Sigmoid colon (tissue), 7 donors: ENCODE measurements at places on chromosomes 5 and 9. TPM values are rescaled to one million over a fixed set of nuclear protein-coding genes. Genes with fewer than 3 reads are reported as not detected.
A peak's percentile ranks its signal among the peaks of the same experiment; 100 is the strongest.

DNA sequence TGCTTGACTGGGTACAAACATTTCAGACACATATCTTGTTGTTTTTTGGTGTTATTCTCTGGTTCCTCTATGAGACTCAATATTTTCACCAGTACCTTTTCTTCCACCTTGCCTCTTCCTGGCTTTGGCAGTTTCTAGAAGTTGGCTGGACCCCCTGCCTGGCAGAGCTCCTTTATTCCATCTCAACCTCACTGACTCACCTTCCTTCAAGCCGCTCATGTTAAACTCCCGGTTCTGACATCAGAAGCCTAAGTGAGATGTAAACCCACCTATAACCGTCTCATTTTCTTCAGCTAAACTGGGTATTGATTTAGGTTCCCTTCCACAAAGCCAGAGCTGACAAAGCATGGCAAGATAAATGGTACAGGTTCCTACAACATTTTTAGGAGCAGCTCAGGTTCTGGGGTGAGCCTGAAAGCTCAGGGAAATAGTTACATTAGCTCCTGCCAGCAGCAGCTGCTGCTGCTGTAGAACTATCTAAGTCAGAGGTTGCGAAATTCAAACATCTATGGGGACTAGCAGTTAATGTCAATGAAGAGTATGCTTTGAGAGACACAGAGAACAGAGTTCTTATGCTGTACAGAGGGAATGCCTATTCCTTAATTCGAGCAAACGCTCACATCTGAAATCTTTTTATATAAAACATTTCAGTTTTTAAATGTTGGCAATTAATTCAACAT, 197.1 kb upstream of the NR3C1 start:
- no peak overlapping the region for H3K4me3 ChIP-seq
- no peak for DNase-seq
- H3K27ac ChIP-seq: no peak overlapping the region
- H3K36me3 ChIP-seq: no peaks in the 10 kb centered on the region
- no peaks in the 10 kb centered on the region for H3K27me3 ChIP-seq

DNA sequence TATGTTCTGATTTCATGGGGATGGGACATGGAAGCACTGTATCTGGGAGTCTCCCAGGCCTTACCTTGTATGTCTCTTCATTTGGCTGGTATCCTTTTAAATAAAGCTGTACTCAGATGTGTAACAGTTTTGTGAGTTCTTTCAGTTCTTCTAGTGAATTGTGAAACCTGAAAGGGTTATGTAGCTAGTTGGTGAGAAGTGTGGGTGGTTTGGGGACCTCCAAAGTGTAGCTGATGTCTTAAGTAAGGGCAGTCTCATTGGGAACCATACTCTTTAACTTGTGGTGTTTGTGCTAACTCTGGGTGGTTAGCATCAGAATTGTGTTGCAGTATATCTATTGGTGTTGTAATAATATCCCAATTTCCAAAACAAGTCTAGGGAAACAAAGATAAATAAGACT, 166.9 kb upstream of the CCNH start:
- H3K36me3 ChIP-seq: no peaks in the 10 kb centered on the region
- no peak overlapping the region for H3K4me3 ChIP-seq
- DNase-seq: no peak
- H3K27ac ChIP-seq: no peak overlapping the region

DNA sequence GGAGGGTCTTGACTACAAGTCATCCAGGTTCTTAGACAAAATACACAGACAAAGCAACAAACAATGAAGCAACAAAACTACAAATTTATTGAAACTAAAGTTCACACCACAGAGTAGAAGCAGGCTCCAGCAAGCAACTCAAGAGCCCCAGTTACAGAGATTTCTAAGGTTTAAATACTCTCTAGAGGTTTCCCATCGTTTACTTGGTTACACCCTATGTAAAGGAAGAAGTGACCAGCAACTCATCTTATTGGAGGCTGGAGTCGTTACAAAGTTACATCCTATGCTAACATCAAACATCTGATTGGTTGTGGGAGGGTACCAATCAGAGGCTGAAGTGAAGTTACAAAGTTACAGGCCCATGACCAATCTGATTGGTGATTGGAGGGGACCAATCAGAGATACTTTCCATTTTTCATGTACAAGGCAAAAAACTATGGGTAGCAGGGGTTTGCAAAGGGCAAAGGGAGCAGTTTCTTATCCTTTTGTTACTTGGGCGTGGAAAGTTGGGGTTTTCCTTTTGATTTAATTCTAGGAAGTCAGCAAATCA, 2292.6 kb upstream of the C9orf72 start:
- H3K4me3 ChIP-seq: no peak overlapping the region
- no peak overlapping the region for H3K27ac ChIP-seq
- no peak for DNase-seq
- H3K4me1 ChIP-seq: no peaks in the 10 kb centered on the region
- no peaks in the 10 kb centered on the region for H3K27me3 ChIP-seq

FLT4 gene
- 0.23 TPM for polyA plus RNA-seq

DNA sequence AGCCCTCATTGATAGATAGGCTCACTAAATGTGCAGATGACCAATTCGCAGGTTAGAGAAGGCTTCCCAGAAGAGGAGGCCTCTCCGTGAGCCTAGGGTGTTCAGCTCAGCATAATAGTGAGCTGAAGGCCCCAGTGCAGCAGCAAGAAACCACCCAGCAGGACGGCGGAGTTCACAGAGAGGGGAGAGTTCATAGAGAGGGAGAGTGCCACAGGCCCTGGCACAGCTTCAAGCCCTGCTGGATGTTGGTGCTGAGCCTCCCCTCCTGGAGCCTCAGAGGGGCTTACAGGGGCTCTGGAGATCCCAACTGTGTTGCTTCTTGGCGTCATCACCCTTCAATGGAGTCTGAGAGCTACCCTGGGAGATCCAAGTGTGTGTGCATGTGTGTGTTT, 2.1 kb downstream of the SLC22A5 start:
- H3K36me3 ChIP-seq: no peaks in the 10 kb centered on the region
- DNase-seq: no peak
- H3K4me1 ChIP-seq: no peaks in the 10 kb centered on the region
- H3K27ac ChIP-seq: peak overlapping the region; percentile 89
- no peak overlapping the region for H3K4me3 ChIP-seq

DNA sequence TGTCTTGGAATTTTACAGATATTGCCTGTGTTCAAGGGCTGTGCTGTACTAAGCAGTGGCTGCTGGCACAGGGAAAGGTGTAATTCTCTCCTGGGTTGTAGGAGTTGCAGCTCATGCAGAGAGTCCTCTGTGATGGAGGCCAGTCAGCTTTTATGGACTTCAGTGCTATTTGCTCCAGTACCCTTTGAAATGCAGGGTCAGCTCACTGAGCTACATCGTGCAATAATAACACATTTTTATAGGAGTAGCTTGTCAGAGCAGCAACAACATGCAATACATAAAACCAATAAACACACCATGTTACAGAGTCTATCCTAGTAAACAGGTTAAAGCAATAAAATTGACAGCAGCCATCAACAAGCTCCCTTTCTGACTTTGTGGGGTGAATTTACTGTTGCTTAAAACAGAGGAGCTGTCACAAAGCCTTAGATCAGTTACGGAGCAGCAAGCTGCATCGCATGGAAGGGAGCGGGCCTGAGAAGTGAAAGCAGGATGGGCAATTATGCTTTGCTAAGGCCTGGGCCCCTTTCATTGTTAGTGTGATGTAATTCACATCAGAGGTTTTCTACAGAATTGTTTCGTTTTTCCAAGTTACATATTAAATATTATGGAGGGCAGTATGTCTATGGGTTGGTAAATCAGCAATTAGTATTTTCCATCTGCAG, 16.8 kb downstream of the CD180 start:
- no peaks in the 10 kb centered on the region for H3K36me3 ChIP-seq
- no peaks in the 10 kb centered on the region for H3K27me3 ChIP-seq
- no peak overlapping the region for H3K27ac ChIP-seq

- no peak overlapping the region for H3K4me3 ChIP-seq
- no peaks in the 10 kb centered on the region for H3K36me3 ChIP-seq
- H3K4me1 ChIP-seq: peaks cover 93% of the 10 kb centered on the region
- peak overlapping the region; percentile 92 for H3K27ac ChIP-seq
Measured at GRCh38 chr9:130331573-130331972, 66.0 kb downstream of the HMCN2 start.

- no peak overlapping the region for H3K4me3 ChIP-seq
- no peak overlapping the region for H3K27ac ChIP-seq
- H3K4me1 ChIP-seq: no peaks in the 10 kb centered on the region
- H3K36me3 ChIP-seq: no peaks in the 10 kb centered on the region
- H3K27me3 ChIP-seq: no peaks in the 10 kb centered on the region
Measured at GRCh38 chr5:61689153-61689846, 357.2 kb downstream of the ZSWIM6 start.

BAAT gene
- not detected for polyA plus RNA-seq

- no peaks in the 10 kb centered on the region for H3K36me3 ChIP-seq
- no peak for DNase-seq
- H3K27ac ChIP-seq: no peak overlapping the region
- H3K4me3 ChIP-seq: no peak overlapping the region
Measured at GRCh38 chr5:152147286-152147685, 222.6 kb upstream of the GLRA1 start.

DNA sequence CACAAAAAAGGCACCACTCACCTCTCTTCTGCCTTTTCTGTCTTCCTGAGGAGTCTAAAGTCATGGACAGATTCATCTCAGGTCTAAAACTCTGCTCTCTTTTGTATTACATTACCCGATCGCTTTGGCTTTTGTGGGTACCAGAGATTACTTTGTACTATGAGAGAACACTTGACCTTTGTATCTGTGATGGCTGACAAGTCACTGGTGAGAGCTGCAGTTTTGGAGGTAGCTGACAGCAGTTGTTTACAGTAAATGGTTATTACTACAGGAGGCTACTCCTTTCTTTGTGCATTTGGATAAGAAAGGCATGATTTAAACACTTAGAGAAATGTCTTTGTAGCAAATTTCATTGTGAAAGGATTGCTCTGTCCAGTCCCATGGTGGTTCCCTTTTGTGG, 307.3 kb downstream of the FBXL17 start:
- H3K27me3 ChIP-seq: no peaks in the 10 kb centered on the region
- H3K36me3 ChIP-seq: no peaks in the 10 kb centered on the region
- H3K4me3 ChIP-seq: no peak overlapping the region
- no peak overlapping the region for H3K27ac ChIP-seq
- no peak for DNase-seq

DNA sequence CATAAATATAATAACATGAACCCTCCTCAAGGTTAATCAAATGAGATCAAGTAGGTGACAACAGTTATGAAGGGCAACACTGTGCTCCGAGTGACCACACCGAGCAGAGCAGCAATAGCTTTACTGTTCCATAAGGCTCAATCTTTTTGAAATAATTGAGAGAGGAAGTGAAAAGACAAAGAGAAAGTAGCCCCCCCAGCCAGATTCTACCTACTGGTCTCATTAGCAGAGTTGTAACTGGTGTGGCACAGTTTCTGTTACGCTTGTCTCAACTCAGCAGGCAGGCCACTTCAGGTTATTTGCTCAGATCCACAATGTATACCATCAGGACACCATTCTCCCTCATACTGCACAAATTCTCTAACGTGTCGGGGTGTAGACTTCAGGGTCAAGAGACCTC, 14.0 kb downstream of the PRUNE2 start:
- peak overlapping the region; percentile 95 for H3K27ac ChIP-seq
- H3K36me3 ChIP-seq: no peaks in the 10 kb centered on the region
- no peak for DNase-seq
- H3K27me3 ChIP-seq: no peaks in the 10 kb centered on the region

SPATA31C2 gene
- polyA plus RNA-seq: not detected

DNA sequence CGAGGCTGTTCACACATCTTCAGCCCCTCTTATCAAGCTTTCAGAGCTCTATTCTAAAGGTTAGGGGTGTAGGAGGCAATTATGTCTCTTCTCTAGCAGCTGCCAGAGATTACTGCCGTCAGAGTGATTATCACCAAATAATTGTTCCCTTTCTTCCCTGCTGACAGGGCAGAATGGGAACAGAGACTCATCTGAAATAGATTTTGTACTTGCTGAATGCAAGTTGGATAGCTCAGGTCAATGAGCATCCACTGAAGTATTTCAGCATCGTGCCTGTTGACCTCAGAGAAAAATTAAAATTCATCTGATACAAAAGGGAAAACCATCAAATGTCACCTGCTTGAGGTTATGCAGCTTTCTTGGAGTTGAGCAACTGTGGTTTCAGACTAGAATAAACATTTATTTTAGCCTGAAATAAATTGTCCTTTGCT, 213.7 kb upstream of the MAP3K1 start:
- no peak overlapping the region for H3K4me3 ChIP-seq
- no peak for DNase-seq
- no peak overlapping the region for H3K27ac ChIP-seq
- H3K27me3 ChIP-seq: no peaks in the 10 kb centered on the region

DNA sequence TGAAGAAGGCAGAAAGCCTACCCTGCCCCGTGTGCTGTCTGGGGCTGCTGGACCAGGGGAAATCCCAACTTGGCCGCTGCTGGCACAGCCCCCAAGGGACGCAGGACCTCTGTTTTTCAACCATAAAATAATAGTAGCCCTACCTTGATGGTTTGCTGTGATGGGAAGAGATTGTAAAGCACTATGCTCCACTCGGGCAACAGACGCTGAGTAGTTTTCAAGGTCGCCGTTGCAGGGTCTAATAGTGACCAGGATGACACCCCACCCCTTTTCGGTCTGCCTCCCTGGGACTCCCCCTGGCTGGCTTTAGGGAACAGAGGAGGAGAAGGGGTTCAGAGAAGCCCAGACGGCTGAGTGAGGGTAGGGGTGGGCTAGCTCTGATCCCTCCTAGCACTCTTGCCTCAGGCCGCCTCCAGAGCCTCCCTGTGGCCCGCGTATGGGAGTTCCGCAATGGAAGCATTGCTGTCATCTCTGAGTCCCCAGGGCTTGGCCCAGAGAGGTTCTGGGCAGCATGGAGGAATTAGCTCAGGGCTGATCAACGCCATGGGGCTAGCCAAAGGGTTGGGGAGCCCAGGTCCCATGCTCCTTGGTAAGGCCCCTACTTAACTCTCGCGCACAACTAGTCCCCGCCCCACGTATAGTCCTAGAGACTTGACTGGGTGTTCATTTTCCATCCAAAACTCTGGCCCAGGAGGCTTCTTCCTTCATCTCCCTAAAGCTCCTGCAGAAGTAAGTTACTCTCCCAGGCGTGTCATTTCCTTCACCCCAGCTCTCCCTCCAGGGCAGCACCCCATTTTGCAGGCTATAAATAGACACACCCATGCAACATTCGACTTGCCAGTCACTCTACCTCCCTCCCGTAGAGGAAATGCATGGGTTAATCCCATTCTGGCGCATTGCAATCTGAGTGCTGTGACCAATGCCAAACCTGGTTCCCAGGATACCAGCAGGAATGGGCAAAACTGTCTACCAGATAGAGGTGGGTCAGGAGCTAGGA, 1.1 kb upstream of the IRF1 start:
- peaks cover 65% of the 10 kb centered on the region for H3K4me1 ChIP-seq
- H3K4me3 ChIP-seq: no peak overlapping the region
- no peaks in the 10 kb centered on the region for H3K27me3 ChIP-seq
- peak overlapping the region; percentile 98 for H3K27ac ChIP-seq

- H3K36me3 ChIP-seq: peaks cover 12% of the 10 kb centered on the region
- H3K4me3 ChIP-seq: no peak overlapping the region
- H3K4me1 ChIP-seq: no peaks in the 10 kb centered on the region
- no peaks in the 10 kb centered on the region for H3K27me3 ChIP-seq
- DNase-seq: peak; percentile 78
Measured at GRCh38 chr5:111735583-111736270, 21.3 kb downstream of the NREP start.

CER1 gene
- not detected for polyA plus RNA-seq
